Lung microvascular endothelial cell (primary cell): ENCODE measurements at places on chromosomes 2 and 18. TPM values are rescaled to one million over a fixed set of nuclear protein-coding genes. Genes with fewer than 3 reads are reported as not detected.

DNA sequence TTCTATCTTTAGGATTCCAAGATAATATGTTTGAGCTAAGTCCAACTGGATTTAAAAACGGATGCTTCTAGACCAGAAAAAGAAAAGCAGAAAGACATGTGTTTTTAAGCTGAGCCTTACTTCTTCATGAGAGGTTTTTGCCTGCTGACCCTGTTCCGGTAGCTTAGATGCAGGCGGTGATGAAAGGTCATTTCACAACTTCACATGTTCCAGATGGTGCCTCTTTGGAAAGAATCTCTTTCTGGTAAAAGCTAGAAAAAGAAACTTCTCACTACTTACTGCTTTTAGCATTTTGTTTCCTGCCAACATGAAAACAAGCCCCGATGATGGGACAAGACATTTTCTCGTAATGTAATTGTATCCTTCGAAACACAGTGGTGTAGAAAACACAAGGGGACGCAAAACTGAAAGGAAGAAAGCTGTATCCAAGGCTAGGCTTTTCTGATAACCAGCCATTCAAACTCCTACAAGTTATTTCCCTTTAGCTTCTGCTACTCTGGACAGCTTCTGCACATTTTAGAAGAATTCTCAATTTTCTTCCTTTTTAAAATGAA lies 407.3 kb upstream of the LYPD1 start:
- no peak for DNase-seq

CXCR4 gene
- total RNA-seq = 2.2 and 33.6 TPM in 2 replicates

- no peak for DNase-seq
These were observed 8.2 kb upstream of the MAP4K4 start for GRCh38 chr2:101689114-101689825.

DNA sequence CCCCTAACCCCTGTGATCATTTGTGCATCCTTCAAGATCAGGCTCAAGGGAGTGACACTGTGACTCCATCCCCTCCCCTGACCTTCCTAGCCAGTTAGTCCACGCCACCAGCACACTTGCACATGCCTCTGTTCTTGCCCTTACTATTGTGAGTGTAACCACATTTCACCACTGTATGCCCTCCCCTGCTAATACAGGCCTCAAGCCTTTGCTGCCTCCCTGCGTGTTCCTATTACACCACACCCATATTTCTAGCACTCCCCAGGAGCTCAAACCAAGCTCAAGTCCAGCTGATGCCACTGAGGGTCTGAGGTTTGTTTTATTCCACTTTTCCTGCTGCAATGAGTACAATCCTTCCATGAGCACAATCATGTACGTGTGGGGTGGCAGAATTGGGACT lies 288.9 kb upstream of the FBXO11 start:
- DNase-seq = no peak

GRCh38 chr2:127584047-127584446 lies 48.6 kb downstream of the MYO7B start:
- DNase-seq = no peak

GRCh38 chr2:40103590-40103989 lies 324.5 kb upstream of the THUMPD2 start:
- DNase-seq = no peak

GPC1 gene
- 2.4 and 11.3 TPM in 2 replicates for total RNA-seq
